ENCODE measurements at places on chromosomes 3 and 15.

GRCh38 chr15:22995795-22996194 lies 15.6 kb upstream of the CYFIP1 start:
- DNase-seq, result no peak

GRCh38 chr3:158091531-158091930 lies 14.7 kb downstream of the SHOX2 start:
- DNase-seq, result no peak

- DNase-seq, result peak; percentile 93
Measured at GRCh38 chr3:139427283-139428060, 38.0 kb upstream of the COPB2 start.

GRCh38 chr3:43503067-43503728 lies 118.6 kb downstream of the ANO10 start:
- peak; percentile 84 for DNase-seq

GRCh38 chr3:153892126-153892525 lies 229.1 kb upstream of the ARHGEF26 start:
- no peak for DNase-seq

DNA sequence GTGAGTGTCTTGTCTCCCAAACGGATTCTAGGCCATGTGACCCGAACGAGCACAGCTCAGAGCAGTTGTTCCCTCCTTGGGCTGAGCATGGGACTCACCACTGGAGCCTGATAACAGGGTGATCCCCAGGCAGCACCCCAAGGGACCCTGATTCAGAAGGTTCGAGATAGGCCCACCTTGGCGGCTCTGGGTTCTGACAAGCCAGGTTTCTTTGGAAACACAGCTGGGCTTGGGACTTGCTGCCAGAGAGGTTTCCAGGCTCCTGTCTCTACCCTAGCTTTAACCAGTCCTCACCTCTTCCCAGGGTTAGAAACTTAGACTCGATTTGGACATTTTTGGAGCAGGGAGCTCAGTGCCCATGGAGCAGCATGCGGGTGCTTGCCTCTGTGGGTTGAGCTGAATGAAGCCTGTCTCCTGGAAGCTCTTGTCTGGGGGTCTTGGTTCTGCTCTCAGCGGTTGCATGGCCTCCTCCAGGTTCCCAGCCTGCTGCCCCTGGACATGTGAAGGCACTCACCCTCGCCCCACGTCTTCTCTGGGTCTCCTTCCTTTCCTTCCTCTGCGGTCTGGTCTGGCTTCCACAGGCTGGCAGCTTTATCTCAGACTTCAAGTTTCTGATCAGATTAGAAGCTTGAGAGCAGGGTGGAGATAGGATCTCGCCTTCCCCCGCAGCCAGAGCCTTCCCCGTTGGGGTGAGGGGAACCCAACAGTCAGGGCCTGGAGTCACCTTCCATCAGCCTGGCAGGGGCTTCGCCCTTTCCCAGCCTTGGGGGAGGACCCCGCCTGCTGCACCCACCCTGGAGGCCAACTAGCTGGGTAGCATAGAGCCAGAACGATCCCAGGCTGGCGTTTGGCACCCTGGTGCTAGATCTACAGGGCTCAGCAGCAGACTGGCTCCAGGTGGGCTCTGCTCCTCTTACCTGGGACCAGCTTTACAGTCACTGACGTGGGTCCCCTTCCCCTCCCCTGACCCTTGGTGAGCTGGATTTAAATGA lies 21.0 kb downstream of the PAQR5 start:
- no peak for DNase-seq

DNA sequence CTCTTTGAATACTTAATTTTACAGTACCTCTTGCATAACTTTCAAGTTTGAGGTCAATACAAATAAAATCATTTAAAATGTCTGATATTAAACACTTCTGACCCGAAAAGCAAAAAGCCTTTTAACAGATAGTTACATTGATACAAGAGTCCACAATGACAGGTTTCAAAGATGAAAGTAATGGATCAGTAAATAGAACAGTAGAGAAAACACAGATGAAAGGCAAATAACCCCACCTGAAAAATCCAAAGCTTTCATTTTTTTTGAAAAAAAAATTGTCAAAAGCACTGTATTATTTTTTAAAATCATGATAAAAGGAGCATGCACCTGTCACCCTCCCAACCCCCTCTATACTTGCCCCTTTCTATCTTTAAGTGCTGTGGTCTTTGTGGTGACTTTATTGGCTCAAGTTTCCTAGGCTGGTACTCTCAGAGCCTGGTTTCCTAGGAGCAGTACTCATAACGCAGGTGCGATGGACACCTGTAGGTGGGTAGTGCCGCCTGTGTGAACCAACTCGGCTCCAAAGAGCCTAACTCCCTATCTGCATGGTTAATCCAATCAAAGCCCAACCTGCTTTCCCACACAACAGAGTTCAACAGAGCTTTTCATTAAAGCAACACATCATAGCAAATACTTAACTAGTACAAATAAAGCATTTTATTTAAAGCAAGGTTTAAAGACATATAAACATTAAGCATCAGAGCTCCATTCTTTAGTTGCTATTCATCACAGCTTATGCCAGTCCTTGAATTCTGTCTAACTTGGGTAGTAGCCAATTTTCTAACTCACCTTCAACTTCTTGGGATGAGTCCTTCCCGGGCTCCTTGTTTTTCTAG lies 32.2 kb downstream of the LIPC start:
- no peak for DNase-seq

GRCh38 chr3:71423151-71423906 lies 160.2 kb downstream of the FOXP1 start:
- DNase-seq, result no peak

DNA sequence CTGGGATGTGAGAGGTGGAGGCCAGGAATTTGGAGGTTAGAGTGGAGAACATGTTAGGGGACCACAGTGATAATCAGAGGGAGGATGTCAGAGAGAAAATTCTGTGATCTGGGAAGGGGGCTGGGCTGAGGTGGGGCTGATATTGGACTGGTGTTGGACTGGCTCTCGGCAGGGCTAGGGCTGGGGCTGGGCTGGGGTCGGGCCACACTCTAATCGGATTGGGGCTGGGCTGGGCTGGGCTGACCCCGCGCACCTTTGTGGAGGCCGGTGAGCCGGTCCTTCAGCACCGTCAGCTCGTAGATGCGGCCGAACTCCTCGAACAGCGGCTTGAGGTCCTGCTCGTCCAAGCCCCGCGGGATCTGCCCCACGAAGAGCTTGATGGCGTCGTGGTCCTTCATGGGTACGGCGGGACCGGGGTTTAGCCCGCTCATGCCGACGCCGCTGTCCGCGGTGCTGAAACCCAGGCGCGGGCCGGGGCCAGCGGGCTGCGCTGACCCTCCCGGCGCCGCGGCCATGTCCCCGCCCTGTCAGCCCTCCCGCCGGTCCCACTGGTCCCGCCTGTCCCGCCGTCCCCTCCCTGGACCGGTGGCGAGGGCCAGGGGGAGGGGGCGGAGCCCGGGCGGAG lies 485 bp downstream of the CELF6 start:
- DNase-seq, result no peak

- DNase-seq, result no peak
Measured at GRCh38 chr3:11276901-11277300, 4.7 kb downstream of the ATG7 start.

DNA sequence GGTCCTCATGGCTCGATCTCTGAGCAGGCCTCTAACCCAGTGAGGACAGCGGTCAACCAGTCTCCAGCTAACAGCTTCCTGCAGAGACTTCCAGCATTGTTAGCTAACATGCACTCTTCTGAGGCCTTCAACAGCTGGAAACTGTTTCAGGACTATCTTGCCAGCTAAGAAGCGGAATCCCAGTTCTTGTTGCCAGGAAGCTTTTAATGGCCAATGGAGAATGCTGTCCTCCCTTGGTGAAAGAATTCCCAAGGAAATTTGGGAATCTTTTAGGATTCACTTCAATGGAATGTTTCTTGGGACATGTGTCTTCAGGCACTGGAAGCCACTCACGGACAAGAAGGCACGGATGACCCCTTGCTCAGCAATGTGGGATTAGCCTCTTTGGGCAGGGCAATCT lies 91.7 kb downstream of the CEMIP start:
- DNase-seq, result no peak

- no peak for DNase-seq
Measured at GRCh38 chr15:69919816-69920215, 177.9 kb downstream of the TLE3 start.
